ENCODE measurements at places on chromosomes 2 and 18.

- no peak for DNase-seq
These were observed 119.9 kb upstream of the SERTAD2 start for GRCh38 chr2:64773461-64774118.

DNA sequence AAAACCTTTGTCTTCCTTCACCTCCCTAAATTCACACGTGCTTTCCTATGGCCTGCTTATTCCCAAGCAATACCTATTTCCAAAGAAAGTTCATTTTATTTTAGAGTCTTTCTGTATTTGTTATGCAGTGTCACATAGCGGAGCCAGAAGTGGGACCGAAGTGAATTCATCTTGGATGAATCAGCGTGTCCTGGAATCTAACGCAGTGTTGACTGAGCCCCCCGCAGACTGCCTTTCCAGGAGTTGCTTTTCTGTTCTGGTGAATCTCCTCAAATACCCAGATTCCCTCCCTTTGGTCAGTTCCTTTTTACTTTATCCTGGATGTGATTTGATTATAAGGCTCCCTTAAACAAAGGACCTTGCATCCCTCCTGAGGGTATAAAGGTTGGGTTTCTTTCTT, 10.8 kb downstream of the ALPP start:
- DNase-seq, result no peak

DNA sequence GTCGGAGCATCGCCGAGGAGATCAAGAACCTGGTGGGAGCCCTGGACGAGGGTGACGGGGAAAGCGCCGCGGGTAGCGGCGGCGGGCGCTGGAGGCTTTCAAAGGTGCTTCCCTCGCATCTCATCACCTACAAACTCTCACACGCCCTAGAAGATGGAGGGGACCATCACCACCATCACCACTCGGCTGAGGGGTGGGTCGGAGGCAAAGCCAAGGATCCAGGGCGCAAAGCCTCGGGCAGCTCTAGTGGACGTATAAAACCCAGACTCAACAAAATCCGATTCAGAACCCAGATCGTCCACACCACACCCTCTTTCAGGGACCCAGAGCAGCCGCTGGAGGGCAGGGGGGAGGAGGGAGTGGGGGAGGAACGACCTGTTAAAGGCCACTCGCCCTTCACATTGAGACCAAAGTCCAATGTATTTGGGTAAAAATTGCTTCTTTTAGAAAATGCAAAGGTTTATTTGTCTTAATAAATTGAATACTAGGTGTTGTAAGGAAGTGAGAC, 1.5 kb downstream of the SOWAHC start:
- DNase-seq, result no peak

DNA sequence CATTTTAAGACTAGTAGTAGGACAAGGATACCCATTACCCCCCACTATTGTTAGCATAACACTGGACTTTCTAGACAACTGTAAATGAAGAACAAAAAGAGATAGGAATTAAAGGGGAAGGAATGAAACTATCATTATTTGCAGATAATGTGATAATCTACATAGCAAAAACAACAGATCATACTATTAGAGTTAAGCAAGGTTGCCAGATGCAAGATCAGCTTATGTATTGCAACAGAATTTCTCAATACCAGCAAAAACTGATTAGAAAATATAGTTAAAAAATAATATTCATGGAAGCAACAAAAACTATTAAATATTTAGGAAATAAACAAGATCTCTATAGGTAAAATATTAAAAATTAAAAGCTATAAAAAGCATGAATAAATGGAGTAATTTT, 194.4 kb upstream of the SPRED2 start:
- DNase-seq, result no peak

- no peak for DNase-seq
These were observed 269.3 kb upstream of the SETBP1 start for GRCh38 chr18:44411262-44411905.

DNA sequence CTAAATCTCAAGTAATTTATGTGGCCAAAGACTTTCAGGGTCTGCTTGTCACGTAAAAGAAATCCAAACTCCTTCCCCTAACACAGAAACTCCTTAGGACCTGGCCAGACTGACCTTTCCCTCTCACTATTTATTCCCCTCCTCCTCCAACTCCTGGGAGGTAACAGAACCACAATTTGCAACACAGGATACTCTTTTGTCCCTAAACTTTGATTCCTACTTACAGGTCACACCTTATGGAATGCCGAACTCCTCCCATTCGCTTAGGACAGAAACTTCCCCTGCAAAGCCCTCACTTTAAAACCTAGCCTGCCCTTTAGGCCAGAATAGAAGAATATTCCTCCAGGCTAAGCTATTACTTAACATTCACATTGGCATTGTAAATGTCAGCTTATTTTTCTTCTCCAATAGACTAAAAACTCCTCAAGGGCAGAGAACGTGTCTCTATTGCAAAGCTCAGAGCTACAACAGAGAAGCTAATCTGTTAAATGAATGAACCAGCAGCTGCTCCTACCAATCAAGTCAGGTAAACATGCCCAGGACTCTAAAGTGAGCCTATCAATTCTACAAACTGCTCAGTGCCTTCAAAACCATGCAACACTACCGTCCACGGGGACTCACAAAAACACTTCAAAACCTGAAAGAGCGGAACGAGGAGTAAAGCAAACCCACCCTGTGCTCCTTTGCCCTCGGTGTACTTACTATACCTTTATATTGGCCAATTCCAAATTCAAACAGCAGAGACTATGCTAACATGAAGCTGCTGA, 6.1 kb downstream of the INO80D start:
- no peak for DNase-seq

GRCh38 chr2:110872521-110872920, 140.1 kb downstream of the ACOXL start:
- no peak for DNase-seq

- peak; percentile 87 for DNase-seq
These were observed 172.2 kb upstream of the HAAO start for GRCh38 chr2:42964439-42965083.

DNA sequence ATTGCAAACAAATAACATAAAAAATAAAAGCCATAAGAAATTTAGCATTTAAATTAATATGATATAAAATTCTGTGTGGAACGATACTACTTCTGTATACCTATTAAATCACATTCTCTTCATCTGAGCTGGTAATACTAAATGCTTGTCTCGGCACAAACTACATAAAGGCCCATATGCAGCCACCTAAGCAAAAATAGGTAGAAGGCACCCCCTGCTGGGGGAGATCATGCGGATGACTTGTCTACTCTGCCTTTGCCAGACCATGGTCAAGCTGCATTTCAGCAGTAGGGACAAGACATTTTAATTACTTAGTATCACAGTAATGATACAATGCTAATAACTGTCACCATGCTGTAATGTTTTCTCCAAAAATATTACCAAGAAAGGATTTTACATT, 108.0 kb downstream of the CDH19 start:
- DNase-seq, result peak; percentile 25

- DNase-seq, result no peak
These were observed 112.1 kb upstream of the ATP8B1 start for GRCh38 chr18:57915248-57915647.

- DNase-seq, result no peak
These were observed 1.3 kb downstream of the BCL2 start for GRCh38 chr18:63317982-63318888.

DNA sequence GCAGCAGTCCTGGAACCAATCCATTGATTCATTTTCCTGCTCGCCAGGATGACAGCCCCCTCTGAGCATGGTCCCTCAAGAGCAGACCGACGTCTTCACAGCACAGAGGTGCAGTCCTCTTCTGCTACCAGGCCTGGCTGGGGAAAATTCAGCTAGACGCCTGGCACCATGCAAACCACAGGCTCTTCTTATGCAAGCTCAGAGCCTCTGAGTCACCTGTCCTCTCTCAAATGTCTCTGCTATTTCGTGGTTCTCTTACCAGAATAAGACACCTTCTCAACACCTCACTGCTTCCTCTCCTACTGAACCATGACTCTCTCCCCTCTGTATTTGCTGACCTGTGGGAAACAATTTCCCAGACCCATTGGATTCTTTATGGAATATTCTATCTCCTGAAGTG, 79.8 kb upstream of the CYRIA start:
- DNase-seq, result peak; percentile 35

GRCh38 chr2:171523088-171524017, 1.1 kb downstream of the CYBRD1 start:
- peak; percentile 86 for DNase-seq

DNA sequence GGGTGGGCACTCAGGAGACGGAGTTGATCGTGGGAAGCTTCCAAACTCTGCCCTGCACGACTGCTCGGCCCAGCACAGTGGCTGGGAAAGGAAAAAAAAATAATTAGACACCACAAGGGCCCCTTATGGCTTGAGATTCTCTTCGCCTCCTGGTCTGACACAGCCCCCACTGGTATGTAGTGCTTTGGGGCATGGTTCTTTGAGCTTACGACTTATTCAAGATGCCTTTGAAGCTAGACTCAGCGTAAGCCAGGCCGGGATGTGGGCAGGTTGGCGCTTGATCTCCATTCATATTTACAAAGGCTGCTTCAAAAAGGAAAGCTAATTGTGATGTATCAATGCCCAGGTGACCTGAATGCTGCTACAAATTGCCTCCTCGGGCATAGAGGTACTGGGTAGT, 50.5 kb downstream of the CXCR4 start:
- no peak for DNase-seq

DNA sequence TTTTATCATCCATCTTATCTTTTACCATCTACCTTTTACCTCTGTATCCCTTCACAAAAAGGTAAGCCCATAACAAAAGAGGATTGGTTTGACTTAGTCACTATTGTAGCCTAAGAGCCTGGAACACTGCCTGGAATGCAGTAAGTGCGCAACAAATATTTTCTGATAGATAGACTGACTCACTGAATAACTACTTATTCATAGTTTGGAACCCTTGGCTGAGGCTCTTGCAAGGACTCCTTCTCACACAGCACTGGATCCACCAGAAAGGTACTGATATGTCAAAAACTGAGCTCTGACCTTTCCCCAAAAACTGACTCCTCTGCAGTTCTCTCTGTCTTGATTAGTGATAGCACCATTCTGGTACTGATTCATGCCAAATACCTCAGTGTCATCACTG, 426.7 kb downstream of the SETBP1 start:
- DNase-seq, result peak; percentile 35

GRCh38 chr18:3466045-3466444, 16.1 kb downstream of the TGIF1 start:
- DNase-seq, result peak; percentile 57

DNA sequence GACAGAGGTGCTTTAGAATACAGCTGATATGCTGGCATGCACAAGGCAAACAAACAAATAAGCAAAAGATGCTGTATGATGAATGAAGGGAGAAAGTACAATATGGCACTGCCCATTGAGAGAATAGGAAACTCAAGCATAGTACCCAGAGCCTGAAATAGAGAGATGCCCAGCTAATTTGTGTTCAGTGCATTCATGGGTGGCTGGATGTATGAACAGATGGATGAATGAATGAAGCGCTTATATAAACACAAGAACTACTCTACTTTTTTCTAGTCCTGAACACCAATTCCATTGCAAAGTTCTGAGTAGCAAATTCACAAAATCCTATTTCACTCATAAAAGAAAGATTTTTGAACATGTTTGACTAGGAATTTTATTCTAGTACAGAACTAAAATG, 756.3 kb downstream of the SATB2 start:
- no peak for DNase-seq

DNA sequence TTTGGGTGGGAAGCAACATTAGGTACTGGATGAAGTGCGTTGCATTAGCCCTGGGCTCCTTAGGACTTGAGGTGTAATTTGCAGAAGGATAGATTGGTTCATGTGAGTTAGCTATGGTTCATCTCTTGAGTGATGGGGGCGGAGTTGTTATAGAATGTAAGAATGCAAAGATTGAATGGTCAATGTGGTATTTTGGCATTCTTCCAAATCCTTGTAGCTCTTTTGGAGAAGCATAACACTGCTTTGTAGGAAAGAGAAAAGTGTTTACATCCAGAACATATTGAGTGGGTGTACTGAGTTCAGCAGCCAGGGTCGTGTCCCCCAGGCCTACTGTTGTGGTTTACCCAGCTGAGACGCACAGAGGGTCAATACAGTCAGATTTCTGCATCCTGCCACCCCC, 173.5 kb downstream of the FMNL2 start:
- peak; percentile 68 for DNase-seq

- DNase-seq, result no peak
These were observed 55.0 kb downstream of the NDUFA10 start for GRCh38 chr2:239970004-239970623.

GRCh38 chr2:132804051-132804450, 134.0 kb upstream of the LYPD1 start:
- no peak for DNase-seq

DNA sequence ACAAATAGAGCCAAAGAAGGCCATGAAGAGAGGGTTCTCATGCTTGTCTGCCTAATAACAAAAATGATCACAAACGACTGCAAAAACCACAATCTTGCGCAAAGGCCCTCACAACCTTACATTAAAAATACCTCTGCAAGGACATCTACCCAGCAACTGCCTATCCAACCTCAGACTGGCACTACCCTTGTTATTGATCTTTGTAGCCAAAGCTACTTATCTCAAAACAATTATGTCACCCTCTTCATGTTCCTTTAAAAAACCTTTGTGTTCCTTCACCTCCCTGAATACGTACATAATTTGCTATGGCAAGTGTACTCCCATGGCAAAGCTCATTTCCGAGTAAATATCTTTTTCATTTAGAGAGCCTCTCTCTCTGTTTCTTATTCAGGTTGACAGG, 44.1 kb downstream of the TMEM163 start:
- DNase-seq, result no peak

- DNase-seq, result no peak
These were observed 219.4 kb downstream of the TMEM163 start for GRCh38 chr2:134499307-134499926.

DNA sequence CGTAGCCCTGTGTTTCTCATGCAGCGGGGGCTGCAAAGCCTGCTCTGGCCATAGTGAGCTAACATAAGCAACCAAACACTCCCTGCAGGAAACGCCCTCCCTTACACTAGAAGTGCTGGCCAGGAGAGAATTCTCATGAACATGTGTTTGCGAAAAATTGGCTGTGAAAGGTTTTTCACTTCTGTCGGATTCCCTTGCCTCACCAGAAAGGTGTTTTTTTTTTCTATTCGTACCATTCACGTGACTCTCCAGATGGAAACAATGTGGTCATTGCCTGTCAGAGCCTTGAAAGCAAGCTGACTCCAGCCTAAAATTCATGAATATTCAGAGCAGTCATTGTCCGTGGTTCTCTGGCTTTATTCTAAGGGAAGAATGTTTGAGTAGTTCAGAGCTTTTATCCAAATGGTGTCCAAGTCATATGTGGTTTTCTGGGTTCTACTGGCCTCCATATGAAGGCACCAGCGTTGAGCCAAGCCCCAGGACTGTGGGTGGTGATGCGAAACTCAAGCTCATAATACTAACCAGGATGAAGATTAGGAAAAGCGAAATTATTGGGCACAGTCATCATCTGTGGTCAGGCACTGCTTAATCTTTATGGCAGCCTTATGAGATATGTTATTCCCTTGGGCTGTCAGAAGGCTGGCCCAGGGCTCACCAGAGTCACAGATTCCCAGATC, 236.4 kb downstream of the ALPK2 start:
- no peak for DNase-seq

Measured in NCI-H226 (cell line).